Chondrocyte (in vitro differentiated cells): ENCODE measurements at places on chromosomes 7 and 10. TPM values are rescaled to one million over a fixed set of nuclear protein-coding genes. Genes with fewer than 3 reads are reported as not detected.

TUBAL3 gene
- not detected in 3 replicates for total RNA-seq

GRCh38 chr10:78215645-78216044 is 182.0 kb downstream of the RPS24 start:
- no peak for DNase-seq

DNA sequence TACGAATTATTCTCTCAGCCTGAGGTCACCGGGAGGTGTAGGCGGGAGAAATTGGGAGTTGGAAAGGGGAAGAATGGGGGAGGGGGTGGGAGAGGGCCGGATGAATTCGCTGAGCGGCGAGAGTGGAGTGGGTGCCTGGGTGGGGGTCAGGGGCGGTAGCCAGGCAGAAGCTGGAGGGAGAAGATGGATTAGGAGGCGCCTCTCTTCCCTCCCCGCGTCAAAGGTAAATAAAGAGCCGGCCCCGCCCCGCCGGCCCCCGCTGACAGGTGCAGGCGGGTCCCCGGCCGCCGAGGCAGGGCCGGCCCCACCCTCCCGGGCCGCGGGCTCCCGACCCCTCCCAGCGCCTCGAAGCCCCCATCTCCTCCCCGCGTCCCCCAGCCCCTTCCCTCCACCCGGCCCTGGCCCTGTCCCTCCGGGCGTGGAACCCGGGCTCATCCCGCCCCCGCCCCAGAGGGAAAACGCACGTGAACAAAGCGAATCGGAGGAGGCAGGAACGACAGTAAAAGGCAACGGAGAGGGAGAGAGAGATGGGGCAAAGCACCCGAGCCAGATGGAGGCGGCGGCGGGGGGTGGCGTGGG is 872 bp downstream of the FAM131B start:
- no peak for DNase-seq

ANXA11 gene
- 98.0 to 139 TPM (median 133 TPM) in 3 replicates for total RNA-seq
